ENCODE measurements at places on chromosomes 12 and 14. TPM values are rescaled to one million over a fixed set of nuclear protein-coding genes. Genes with fewer than 3 reads are reported as not detected.

The KRT86 gene
- polyA plus RNA-seq = 0.01 TPM

The PRB2 gene
- polyA plus RNA-seq = not detected

The PZP gene
- polyA plus RNA-seq = 0.13 TPM

The CYP27B1 gene
- polyA plus RNA-seq = 0.06 TPM

The LRTM2 gene
- polyA plus RNA-seq = not detected

The MANSC4 gene
- polyA plus RNA-seq = not detected

The TTC6 gene
- not detected for polyA plus RNA-seq
